ENCODE measurements at places on chromosomes 5 and 9. TPM values are rescaled to one million over a fixed set of nuclear protein-coding genes. Genes with fewer than 3 reads are reported as not detected.
A peak's percentile ranks its signal among the peaks of the same experiment; 100 is the strongest.

GRCh38 chr9:112308588-112308987 is 24.8 kb downstream of the PTBP3 start:
- no peak for DNase-seq

Gene IFNK
- not detected for polyA plus RNA-seq

DNA sequence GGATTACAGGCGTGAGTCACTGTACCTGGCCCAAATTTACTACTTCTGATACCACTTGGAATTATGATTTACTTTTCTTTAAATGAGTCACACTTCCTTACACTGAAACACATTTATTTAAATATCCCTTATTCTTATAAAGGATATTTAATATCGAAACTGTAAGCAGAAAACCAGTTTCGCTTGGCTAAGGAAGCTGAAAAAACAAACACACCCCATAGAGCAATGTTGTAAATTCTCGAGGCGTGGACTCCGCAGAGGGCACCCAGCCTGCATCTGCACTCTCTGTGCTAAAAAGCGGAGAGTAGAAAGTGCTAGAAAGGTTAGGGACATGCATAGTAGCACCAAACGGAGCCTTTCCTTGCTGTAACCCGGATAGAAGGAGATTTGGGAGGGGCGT is 86.5 kb downstream of the HMCN2 start:
- no peak for DNase-seq

DNA sequence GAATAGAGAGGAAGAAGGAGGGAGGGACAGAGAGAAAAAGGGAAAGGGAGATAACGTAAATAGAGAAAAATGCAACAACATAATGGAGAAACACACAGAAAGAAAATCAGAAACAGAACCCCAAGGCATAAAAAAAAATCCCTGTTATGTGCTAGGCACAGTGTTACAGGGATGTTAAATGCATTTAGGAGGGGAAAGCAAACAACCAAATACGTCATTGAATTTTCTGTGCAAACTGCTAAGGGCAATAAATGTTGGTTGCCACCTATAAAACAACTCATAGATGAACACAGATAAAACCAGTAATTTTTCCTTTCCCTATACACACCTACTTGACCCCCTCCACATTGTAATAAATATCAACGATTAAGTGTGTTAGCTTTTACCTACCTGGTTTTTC is 51.3 kb upstream of the ASTN2 start:
- no peak for DNase-seq

Gene CTSV
- 188 TPM for polyA plus RNA-seq

Gene ZCCHC7
- polyA plus RNA-seq, result 11.5 TPM

Gene PCDH12
- polyA plus RNA-seq, result 0.07 TPM

- peak; percentile 9 for DNase-seq
These were observed 6.8 kb downstream of the AMBP start for GRCh38 chr9:114071197-114071795.

GRCh38 chr5:9324348-9325077 is 221.4 kb downstream of the SEMA5A start:
- no peak for DNase-seq

GRCh38 chr9:117541181-117541580 is 126.3 kb upstream of the ASTN2 start:
- DNase-seq, result no peak

DNA sequence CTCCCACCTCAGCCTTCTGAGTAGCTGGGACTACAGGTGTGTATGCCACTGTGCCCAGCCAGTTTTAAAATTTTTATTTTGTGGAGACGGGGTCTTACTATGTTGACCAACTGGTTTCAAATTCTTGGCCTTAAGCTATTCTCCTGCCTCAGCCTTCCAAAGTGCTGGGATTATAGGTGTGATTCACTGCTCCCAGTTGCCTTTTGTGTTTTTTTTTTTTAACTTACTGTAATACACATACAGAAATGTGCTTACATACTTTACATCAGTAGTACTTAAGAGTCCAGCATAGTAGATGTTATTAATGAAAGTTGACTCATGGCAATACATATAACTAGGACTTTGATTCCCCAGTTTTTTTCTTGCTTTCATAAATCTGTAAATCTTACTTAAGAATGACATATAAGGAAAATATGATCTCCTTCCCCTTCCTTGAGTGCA is 4.7 kb downstream of the MAN2A1 start:
- DNase-seq, result peak; percentile 65

DNA sequence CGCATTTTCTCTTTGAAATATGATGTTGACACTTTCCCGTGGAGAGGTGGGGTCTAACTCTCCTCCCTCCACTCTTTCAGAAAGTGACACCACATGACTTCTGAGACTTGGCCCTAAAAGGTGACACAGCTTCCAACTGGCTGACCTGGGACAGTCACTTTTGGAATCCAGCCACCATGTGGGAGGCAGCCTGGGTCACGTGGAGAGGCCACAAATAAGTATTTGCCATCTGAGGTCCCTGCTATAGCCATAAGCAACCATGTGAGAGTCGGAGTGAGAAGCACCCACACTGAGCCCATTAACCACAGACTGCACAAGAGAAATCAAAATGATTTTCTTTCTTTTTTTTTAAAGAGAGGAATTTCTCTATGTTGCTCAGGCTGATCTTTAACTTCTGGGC is 4.1 kb upstream of the PHYKPL start:
- DNase-seq, result no peak

GRCh38 chr9:106958955-106959657 is 96.1 kb downstream of the ZNF462 start:
- DNase-seq, result peak; percentile 48

Gene CEL
- polyA plus RNA-seq, result 1.2 TPM

GRCh38 chr9:26891726-26892125 is 876 bp downstream of the CAAP1 start:
- DNase-seq, result no peak

DNA sequence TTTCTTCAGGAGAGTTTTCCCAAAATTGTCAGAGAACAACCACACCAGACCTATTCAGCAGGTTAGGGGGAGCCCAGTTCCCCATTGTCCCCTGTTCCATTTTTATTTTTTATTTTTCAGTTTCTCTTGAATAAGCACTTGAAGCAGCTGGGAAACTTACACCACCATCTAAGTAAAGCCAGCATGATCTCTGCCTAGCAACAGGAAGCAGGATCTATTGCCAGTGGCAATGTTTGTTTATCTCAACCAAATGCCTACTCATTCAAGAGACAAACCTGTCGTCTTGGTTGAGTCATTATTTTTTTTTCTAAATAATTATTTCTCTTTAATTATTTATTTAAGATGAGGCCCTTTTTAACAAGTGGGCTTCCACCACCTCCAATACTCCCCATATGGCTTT is 379.3 kb downstream of the PLK2 start:
- peak; percentile 74 for DNase-seq

DNA sequence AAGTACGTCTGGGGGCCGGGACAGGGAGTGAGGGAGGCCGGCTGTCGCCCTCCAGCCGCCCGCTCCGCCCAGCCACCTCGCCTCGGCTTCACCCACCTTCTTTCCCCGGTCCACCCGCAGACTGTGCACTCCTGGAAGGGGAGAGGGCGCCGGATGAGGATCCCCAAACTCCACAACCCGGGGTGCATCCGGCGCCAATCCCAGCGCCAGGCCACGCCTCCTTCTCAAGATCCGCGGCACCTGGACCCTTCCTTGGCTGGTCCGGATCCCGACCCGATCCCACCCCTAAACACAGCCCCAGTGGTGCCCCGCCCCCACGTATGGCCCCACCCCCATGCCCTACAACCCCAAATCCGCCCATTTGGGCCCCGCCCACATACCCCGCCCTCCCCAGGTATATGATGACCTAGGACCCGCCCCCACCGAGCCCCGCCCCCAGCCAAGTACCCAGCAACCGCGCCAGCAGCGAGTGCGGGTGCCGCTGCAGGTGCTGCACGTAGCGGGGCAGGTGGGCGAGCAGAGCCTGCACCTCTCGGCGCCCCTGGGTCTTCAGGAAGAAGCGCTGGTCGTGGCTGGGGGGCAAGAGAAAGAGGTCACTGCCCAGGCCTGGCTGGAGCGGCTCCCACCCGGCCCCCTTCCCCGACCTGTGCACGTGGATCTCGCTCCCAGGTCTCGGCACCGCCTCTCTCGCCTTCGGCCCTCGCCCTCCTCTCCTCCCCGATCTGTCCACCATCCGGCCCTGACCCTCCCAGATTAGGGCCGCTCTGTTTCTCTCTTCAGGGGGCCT is 3.2 kb downstream of the PIP5KL1 start:
- peak; percentile 49 for DNase-seq

DNA sequence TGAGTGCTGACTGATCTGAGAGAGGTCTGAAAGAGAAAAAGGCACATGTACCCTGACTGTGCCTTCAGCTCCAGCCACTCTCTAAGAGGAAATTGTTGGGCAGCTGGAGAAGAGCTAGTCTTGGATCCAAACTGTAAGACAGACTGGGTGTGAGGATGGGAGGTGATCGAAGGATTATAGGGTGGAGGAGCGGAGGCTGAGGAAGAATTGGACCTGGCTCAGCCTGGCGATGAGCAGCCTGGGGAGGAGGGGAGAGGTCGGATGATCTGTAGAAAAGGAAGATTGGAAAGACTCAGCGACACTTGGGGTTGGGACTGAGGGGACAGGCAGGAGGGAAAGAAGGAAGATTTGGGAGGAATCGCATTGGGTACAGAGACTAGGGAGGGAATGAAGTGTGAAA is 98.6 kb upstream of the SLC25A48 start:
- DNase-seq, result no peak

Gene TIMD4
- polyA plus RNA-seq, result not detected

DNA sequence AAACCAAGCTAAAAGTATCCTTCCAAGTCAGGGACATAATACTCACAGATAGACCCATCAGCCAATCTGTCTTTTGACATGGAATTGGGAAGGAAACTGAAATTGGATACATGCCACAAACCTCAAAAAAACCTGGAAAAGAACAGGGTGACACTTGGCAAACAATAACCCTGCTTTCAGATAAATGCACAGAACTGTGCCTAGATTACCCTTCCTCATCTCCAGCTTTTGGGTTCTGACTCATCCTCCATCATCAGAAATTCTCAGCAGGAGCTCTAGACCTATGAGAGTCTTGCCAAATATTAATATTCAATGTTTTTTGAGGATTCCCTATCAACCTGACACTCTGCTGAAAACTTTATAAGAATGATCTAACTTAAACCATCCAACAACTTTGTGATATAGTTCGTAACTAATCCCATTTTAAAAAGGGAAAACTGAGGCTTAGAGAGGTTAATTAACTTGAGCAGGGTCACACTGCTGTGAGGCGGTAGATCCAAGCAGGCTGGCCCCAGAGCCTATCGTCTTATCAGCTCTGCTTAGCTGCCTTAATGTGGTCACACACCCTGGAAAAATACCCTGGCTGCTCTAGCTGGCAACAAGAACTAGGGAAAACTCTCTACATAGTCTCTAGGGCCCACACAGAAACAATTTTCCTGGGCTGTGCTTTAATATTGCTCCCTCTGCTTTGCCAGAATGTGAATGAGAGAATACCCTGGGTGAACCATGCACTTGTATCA is 157.0 kb upstream of the TRPC7 start:
- no peak for DNase-seq

Gene AGXT2
- polyA plus RNA-seq, result not detected

GRCh38 chr5:32076699-32077695 is 97.1 kb downstream of the GOLPH3 start:
- peak; percentile 39 for DNase-seq

Gene LRRC19
- not detected for polyA plus RNA-seq

DNA sequence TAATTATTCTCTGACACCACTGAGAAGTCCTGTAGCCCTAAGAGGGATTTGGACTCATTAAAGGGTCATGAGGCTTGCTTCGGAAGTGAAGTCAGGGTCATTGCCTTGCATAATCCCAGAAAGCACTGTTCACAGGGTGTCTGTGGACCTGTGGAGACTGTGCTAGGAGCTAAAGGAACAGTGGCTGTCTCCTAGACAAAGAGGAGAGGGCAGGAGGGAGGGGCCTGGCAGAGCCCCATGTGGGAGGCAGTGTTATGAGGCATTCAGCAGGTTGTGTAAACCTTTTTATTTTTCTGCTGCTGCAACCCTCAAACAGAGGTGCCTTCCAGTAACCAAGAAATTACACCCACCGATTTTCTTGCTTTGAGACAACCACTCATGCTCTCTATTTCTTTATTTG is 3.3 kb downstream of the TMEM174 start:
- no peak for DNase-seq

- peak; percentile 82 for DNase-seq
These were observed 119.7 kb downstream of the FANCC start for GRCh38 chr9:95197692-95198271.

DNA sequence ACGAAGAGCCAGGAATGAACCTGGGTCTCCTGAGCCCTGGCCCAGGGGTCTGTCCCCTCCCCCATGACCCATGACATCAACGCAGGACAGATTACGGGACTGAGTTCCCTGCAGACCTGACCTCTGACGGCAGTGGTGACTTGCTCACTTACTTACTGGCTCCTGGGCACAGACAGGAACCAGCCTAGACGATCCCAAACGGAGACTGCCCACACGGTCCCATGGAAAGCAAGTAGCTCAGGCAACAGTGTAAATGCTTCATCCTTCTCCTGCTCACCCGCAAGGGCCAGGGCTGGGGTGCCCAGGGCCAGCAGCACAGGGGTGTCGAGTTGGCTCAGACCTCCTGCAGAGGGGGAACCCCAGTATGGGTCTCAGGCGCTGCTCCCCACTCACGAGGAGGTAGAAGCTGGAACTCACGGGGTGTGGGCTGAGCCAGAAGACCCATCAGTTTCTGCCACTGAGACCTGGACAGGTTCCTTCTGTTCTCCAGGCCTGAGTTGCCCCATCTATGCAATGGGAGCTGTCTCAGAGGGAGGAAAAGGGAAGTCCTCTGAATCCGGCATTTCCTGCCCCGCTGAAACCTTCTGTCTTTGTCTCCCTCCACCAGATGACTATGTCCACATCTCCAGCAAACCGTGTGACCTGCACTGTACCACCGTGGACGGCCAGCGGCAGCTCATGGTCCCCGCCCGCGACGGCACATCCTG is 5.6 kb downstream of the ADAMTSL2 start:
- no peak for DNase-seq

GRCh38 chr5:140267559-140268018 is 35.3 kb downstream of the PFDN1 start:
- no peak for DNase-seq

Gene MYOT
- 0.75 TPM for polyA plus RNA-seq

DNA sequence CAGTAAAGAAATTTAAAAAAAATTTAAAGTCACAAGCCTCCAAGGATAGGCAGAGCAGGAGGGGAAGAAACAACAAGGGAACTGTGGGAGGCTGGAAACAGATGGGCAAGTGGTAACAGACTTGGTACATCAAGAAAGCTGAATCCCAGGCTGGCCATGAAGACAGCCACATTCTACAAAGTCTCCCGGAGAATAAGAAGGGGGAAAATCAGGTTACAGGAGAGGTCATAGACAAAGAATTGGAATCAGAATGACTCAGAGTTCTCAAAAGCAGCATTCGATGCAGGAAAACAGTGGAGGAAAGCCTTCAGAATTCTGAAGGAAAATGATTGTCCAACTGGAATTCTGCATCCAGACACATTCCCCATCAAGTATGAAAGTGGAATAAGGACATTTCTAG is 129.7 kb downstream of the ADAMTS2 start:
- DNase-seq, result no peak

Gene GDNF
- polyA plus RNA-seq, result 0.79 TPM

Gene MYMK
- not detected for polyA plus RNA-seq

Gene SEMA6A
- polyA plus RNA-seq, result 0.53 TPM
